ENCODE measurements at places on chromosomes 2 and 18.

GRCh38 chr2:158127380-158127804 lies 25.7 kb downstream of the UPP2 start:
- DNase-seq: no peak

- DNase-seq: no peak
Observed at GRCh38 chr2:46737577-46737976, 178.0 kb downstream of the MCFD2 start.

- DNase-seq: peak; percentile 49
Observed at GRCh38 chr2:202109737-202110184, 36.7 kb downstream of the KIAA2012 start.

DNA sequence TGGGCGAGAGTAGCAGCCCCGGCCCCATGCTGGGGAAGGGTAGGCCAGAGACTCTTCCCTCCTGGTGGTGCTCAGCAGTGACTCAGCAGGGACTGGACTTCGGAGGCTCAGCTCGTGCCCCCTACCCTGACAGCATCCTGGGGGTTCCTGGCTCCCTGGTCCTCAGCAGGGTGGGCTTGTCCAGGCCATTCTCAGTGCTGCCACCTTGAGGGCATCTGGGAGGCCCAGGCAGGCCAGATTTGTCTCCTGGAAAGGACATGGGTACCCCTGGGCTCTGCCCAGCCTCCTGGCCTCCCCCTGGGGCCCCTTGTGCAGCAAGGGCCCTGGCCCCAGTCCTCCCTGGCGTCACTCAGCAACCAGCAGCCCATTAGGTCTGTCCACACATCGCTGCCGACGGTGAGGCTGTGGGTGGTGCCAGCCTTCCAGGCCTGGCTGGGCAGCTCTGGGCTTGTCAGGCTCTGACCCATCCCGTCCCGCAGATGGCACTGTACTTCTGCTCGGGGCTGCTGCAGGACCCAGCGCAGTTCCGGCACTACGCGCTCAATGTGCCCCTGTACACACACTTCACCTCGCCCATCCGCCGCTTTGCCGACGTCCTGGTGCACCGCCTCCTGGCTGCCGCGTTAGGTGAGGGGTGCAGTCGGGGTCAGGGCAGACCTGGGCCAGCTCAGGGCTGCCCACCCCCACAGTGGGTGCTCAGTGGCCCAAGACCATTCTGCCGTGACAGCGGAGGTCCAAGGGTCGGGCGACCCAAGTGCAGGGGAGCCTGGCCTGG lies 45.0 kb upstream of the ALPP start:
- DNase-seq: peak; percentile 67

GRCh38 chr2:96470636-96471035 lies 34.5 kb downstream of the NEURL3 start:
- peak; percentile 80 for DNase-seq

DNA sequence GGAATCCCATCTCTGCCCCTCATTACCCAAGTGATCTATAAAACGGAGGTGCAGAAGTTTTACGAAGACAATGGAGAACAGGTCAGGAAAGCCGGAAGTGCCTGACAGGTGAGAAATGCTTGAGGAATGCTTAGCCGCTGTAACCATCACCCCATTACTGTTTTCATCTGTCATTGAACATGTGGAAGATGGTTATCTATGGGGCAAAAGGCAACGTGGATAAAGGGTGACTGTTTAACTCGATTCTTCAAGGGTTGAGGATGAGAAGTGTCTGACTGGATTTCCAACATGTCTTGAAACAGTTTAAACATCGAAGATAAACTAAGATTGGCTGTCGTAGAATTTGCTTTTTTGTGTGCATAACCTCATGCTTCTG lies 17.3 kb downstream of the HK2 start:
- DNase-seq: no peak

DNA sequence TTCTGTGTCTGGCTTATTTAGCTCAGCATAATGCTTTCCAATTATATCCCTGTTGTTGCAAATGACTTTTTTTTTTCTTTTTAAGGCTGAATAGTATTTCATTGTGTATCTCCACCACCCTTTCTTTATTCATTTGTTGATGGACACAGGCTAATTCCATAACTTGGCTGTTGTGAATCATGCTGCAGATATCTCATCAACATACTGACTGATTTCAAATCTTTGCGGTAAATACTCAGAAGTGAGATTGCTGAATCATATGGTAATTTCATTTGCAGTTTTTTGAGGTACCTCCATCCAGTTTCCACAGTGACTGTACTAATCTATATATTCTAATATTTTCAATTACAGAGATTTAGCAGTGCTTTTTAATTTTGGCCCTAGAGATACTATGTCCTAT lies 266.2 kb downstream of the TMX3 start:
- DNase-seq: no peak

- DNase-seq: no peak
Observed at GRCh38 chr2:151844211-151844896, 16.1 kb upstream of the ARL5A start.

DNA sequence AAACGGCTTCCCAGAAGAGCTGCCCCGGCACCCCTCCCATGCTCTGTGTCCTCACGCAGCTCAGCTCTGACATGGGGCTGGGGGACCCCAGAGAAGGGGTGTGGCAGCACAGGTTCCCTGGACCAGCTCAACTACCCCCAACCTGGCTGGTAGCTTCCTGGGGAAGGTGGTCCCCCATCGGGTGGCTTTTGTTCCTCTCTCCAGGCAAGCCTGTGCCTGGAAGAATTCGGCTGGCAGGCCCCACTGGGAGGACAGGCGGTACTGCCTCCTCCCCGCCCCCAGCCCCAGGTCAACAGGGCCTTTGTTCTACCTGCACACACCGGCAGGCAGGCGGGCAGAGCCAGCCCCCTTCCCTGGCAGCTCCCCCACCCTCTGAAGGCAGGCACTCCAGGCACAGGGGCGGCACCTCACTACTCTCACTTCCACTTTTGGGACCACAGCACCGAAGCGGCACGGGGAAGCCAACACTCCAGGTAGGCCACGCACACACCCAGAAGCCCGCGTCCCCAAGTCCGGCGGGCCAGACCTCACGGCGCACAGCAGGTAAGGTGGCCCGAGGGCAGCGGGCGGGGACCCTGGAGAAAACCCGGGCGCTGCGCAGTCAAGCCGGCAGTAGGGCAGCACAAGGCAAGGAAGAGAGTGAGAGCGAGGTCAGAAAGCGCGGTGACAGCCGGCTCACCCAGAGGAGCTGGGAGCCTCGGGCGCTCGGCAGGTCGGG lies 1.3 kb downstream of the HS6ST1 start:
- peak; percentile 77 for DNase-seq

All from aorta (tissue), 5 donors.